Vagina (tissue), 2 donors: ENCODE measurements at places on chromosomes 12 and 14. TPM values are rescaled to one million over a fixed set of nuclear protein-coding genes. Genes with fewer than 3 reads are reported as not detected.

- DNase-seq, result no peak
These were observed 18.7 kb upstream of the RNF212B start for GRCh38 chr14:23219075-23219474.

GRCh38 chr12:31324845-31325523 lies 966 bp downstream of the SINHCAF start:
- no peak for DNase-seq

DNA sequence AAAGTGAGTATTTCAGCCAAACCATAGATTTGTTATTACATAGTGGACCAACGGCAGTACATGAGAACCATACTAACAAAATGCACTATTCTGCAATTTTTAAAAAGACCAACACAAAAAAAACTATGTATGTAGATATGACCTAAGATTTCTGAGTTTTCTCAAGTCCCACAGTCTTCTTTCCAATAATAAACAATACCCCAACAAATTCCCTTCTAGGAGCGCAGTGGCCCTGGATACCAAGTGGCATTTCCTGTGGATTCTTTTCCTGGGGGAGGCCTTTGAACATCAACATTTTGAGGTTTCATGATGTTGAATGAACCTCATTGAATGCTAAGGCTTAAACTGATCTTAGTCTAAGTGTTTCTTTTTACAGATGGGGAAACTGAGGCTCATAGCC lies 210.5 kb downstream of the BCAT1 start:
- DNase-seq, result no peak

- no peak for DNase-seq
These were observed 3.6 kb downstream of the TNFAIP2 start for GRCh38 chr14:103126873-103127304.

GRCh38 chr12:111976291-111976690 lies 36.7 kb downstream of the TMEM116 start:
- DNase-seq, result no peak

DNA sequence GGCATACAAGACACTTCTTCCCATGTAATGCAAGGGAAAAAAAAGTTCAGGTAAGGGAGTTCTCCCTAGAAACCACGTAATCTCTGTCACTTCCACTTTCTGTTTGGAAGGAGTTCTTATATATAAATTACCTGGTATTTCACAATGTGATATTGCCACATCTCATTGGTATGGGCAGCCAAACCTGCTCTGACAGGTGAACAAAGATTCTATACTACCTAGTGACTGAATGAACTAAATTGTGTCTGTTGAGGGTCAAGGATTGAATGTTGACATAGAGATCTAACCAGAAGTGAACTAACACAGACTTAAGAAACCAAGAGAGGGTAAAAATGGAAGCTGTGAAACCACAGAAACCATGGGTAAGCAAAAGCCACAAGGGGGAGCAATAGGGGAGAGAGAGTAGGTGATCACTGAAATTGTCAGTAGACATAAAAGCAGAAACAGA lies 161.3 kb downstream of the RPL10L start:
- no peak for DNase-seq

DNA sequence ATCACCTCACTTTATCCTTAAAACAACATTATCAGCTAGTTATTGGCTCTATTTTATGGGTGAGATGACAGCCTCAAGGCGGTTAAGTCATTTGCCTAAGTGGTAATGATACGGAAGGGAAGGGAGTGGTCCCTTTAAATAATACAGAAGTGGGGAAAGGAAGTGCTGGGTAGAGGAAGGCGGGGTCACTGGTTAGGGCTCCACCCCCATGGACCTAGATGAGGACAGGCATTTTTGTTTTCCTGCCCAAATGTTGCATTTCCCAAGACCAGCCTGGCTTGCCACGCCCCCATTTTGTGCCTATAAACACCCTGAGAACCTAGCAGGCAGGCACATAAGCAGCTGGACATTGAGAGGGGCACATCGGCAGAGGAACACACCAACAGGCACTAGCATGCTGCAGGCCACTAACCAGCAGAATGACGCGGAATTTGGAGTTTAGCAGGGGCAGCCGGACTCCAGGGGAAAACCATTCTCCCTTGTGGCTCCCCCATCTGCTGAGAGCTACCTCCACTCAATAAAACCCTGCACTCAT lies 100.9 kb downstream of the EPS8 start:
- no peak for DNase-seq

GRCh38 chr12:118704527-118705241 lies 276.7 kb upstream of the SRRM4 start:
- DNase-seq, result no peak

DNA sequence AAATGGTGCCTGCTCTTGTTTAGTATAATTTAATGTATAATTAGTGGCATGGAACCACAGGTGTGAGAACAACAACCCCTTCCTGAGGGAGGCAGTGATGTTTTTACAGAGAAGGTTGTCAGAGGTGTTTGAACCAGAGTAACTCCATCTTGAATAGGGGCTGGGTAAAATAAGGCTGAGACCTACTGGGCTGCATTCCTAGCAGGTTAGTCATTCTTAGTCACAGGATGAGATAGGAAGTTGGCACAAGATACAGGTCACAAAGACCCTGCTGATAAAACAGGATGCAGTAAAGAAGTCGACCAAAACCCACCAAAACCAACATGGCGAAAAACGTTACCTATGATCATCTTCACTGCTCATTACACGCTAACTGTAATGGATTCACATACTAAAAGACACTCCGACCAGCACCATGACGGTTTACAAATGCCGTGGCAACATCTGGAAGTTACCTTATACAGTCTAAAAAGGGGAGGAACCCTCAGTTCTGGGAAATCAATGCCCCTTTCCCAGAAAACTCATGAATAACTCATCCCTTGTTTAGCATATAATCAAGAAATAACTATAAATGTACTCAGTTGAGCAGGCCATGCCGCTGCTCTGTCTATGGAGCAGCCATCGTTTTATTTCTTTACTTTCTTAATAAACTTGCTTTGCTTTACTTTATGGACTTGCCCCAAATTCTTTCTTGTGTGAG lies 47.8 kb upstream of the LTA4H start:
- DNase-seq, result no peak

DNA sequence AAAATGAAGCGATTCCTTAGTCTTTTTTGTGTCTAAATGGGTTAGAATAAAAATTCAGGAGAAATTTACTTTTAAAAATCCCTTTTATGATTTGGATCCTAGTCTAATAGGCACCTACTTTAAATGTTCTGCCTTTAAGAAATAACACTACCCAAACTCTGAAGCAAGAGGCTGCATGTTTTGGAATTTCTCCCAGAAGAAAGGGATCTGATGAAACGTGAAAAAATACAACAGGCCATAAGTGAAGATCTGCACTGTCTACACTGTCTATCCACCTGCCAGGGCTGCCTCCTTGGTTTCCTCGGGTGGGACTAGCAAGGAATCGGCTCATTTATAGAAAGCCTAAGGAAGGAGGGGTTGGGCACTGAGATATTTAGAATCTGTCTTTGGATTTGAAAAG lies 22.1 kb downstream of the ACVR1B start:
- DNase-seq, result no peak

DNA sequence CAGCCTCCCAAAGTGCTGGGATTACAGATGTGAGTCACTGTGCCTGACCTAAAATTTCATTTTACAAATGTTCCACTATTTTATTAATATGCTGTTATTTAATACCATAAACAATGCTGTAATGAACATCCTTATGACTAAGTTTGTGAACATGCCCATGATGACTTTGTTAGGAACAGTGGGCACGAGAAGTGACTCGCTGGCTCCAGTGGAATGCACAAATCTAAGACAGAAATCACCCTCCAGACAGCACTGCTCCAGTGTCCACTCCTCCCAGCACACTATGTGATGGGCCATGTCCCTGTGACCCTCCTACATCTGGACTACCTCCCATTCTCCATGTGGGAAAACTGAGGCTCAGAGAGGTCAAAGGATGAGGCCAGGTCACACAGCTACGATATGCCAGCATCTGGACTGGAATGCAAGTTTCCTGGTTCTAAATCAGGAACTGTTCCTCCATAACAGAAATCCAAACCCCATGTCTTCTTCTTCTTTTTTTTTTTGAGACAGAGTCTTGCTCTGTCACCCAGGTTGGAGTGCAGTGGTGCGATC lies 57.9 kb downstream of the GPR68 start:
- DNase-seq, result no peak

DNA sequence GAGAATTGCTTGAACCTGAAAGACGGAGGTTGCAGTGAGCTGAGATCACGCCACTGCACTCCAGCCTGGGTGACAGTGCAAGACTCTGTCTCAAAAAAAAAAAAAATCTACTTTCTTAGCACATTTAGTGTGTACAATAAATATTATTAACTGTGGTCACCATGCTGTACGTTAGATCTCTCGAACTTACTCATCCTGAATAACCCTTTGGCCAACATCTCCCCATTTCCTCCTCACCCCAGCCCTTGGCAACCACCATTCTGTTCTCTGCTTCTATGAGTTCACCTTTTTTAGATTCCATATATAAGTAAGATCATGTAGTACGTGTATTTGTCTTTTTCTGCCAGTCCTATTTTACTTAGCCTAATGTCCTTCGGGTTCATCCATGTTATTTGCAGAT lies 13.4 kb downstream of the FUT8 start:
- no peak for DNase-seq

- DNase-seq, result no peak
These were observed 11.8 kb downstream of the HNRNPC start for GRCh38 chr14:21257394-21257909.

- no peak for DNase-seq
These were observed 25.3 kb downstream of the PIGH start for GRCh38 chr14:67574806-67575205.

GRCh38 chr14:61418746-61419145 lies 97.4 kb downstream of the PRKCH start:
- no peak for DNase-seq

DNA sequence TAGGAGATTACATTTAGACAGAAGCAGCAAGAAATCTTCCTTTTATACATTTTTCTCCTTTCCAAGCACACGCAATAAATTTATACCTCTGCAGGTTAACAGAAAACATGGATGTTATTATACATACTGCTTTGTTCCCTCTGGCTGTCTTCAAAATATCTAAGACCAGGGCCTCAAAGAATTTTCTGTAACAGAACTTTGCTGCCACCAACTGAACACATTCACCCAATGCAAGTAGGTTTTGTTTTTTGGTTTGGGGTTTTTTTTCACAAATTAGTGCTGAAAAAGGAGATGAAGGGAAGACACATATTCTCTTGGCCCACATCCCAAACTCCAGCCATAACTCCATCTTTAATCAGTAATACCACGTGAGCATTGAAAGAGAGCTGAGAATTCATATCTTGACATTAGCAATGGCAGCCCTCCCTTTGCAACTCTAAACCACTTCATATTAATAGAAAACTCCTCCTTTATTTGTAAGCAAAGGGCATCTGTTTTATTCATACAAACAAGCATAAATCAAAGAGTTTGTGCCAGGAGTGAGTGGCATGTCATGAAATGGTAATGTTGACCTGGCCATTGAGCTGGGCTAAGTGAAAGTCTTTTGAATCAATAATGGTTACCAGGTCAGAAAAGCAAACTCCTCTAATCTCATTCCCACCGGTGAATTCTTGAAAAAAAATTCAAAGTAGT lies 150.8 kb upstream of the FSCB start:
- DNase-seq, result no peak

GRCh38 chr14:72629534-72629933 lies 264.4 kb downstream of the DPF3 start:
- DNase-seq, result peak; percentile 58

- no peak for DNase-seq
These were observed at the start of gene CLEC2D for GRCh38 chr12:9669534-9669933. Gene CLEC2D (plus strand): TSS chr12:9669713. CDS start chr12:9669735, 22 bp downstream.

GRCh38 chr12:115840159-115840558 lies 437.3 kb downstream of the MED13L start:
- DNase-seq, result no peak

DNA sequence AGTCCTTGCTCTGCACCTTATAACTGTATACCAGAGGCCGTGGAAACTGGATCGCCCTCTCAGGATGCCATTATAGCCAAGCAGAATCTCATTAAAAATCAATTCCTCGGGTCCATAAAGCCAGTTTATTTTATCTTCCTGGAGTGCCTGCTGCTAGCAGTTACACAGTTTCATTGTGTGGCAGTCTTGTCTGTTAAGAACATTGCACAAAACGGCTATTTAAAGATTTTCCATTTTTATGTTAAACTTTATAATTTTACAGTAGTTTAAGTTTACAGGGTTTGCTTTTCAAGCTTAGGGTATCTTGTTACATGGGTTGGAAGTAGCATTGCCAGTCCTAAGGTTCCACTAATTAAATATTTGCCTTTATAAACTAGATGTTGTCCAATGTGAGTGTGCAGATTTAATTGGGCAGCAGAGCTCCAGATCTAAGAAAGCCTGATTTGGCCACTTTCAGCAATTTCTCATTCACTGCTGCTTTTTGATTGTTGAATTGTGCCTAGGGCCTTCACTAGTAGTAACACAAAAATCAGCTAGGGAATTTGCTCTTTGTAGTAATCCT lies 17.0 kb downstream of the TMEM30B start:
- no peak for DNase-seq

DNA sequence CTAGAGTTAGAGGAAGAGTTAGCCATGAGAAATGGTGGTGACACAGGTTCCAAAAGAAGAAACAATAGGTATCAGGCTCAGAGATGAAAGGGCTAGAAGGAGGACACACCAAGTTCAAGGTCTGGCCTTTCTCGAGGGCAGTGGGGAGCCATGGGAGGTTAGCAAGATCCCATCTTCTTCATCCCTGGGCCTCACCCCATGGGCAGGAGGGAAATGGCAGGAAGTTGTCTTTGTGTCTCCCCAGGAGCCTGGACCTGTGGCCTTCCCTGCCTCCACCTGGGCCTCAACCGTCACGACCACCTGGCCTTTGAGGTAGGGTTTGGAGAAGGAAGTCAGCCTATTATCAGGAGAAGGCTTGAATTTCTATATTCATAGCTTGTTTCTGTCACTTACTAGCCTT lies 5.8 kb upstream of the AQP2 start:
- DNase-seq, result no peak

ESR2 gene
- total RNA-seq, result 2.2 TPM

KRT74 gene
- not detected for total RNA-seq

MANSC4 gene
- total RNA-seq, result not detected

PIGH gene
- total RNA-seq, result 24.1 TPM

C2CD5 gene
- 49.1 TPM for total RNA-seq

CRY1 gene
- total RNA-seq, result 18.7 TPM

OR4N2 gene
- not detected for total RNA-seq

ITGB7 gene
- 3.7 TPM for total RNA-seq

KRT2 gene
- 2.0 TPM for total RNA-seq

TMEM30B gene
- total RNA-seq, result 22.6 TPM

WIF1 gene
- total RNA-seq, result 27.3 TPM

TAS2R19 gene
- total RNA-seq, result 6.4 TPM

SPTLC2 gene
- total RNA-seq, result 23.1 TPM

COPS7A gene
- 35.4 TPM for total RNA-seq
